ENCODE measurements at places on chromosomes 6 and 20.

DNA sequence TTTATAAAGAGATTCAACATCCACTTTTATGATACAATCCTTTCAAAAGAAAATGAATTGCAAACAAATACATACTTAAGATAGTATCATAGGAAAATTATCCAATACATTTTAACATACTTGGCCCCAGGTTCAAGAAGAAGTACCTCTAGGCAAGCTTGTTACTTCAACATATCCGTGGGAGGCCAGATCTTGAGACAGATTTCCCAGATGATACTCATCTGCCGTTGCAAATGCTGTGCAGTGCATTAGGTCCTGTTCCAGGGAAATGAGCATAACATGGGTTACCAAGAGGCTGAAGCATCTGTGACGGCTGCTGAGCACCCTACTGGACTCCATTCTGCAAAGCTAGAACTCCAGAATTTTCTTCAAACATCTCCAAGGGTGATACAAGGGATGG is 15.6 kb downstream of the RMND1 start:
- no peak for DNase-seq

DNA sequence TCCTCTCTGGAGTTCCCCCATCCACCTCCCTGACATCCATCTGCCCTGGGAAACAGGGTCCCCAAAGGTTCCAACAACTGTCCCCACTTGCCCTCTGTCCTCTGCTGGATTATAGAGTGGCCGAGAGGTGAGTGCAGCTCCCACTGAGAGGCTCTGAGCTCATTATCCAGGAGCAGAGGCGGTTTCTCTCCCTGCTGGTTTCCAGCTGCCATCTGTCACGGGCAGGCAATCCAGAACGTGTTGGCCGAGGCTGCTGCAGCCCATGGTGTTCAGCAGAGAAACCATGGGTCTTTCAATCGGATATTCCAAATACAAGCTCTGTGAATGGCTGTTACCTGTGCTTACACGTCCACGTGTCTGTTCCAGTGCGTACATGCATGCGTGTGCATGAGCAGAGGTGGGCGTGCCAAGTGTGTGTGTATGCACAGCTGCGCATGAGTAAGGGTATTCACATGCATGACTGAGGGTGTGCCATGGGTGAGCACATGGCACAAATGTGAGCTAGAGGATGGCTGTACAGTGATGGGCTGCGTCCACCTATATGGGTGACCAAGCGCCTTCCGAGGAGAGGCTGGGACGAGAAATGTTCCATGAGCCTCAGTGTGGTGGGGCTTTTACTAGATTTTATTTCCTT is 183.7 kb upstream of the PMEPA1 start:
- no peak for DNase-seq

GRCh38 chr6:43695215-43695966 is 7.8 kb upstream of the MRPS18A start:
- DNase-seq, result no peak

- no peak for DNase-seq
These were observed 48.3 kb downstream of the RREB1 start for GRCh38 chr6:7155871-7156579.

DNA sequence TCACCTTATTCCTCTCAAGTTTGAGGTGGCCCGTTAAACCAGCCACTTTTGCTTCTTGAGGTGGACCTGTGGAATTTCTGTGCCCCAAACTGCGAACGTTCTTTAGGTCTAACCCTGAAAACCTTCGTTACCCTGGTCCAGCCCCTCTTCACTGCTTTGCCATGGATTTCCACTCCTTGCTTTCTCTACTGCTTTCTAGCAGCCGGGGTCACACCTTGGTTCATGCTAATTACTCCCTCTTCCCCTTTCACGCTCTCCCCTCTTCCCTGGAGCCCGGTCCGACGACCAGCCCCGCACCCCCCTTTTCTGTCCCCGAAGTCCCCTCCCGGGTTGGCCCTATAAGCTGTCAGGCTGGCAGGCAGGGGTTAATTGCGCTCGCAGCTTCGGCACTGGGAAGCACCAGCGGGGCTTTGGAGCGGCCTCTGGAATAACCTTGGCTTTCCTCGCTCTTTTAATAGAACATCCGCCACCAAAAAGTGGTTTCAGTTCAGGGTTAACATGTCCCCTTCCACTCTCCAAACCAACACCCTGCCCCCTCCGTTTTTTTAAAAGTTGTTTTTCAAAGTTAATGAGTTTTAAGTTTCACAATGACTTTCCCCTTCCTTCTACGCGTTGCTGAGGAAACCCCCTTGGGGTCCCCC is 1.4 kb upstream of the HIVEP1 start:
- no peak for DNase-seq

GRCh38 chr6:30781743-30782424 is 37.5 kb upstream of the IER3 start:
- DNase-seq, result peak; percentile 99

GRCh38 chr6:11814106-11814505 is 35.5 kb upstream of the ADTRP start:
- DNase-seq, result no peak

DNA sequence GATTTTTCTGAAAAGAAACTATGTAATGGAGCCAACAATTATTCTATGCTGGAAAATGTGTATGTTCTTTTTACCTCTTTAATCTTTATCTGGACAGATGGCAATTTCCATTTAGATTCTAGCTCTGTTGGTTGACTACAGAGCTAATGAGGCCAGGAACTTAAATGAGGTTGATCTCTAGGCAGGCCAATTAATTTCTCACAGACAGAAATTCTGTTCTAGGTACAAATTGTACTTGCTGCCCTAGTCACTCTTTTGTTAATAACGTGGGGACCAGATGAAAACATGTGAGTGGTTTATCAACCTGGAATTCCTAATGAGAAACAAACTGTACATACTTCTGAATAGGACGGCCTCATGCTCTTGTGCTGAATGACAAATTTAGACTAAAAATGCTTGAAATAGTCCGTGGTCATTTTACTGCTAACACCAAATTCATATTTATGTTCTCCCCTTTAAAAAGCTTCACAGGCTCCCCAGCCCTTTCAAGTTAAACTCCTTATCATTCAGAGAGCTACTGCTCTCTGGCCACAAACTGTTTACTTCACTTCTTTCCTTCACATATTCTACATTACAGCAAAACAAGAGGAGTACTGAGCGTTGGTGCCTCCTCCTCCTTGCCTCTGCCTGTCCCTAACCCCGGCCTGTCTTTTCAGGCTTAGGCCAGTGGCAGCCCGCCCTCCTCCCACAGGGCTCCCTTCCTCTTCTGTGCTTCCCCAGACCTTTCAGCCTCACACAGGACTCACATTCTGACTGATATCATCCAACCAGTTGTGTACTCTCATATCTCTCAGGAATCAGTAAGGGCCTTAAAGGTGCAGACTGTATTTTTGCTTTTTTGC is 41.4 kb downstream of the DTNBP1 start:
- no peak for DNase-seq

DNA sequence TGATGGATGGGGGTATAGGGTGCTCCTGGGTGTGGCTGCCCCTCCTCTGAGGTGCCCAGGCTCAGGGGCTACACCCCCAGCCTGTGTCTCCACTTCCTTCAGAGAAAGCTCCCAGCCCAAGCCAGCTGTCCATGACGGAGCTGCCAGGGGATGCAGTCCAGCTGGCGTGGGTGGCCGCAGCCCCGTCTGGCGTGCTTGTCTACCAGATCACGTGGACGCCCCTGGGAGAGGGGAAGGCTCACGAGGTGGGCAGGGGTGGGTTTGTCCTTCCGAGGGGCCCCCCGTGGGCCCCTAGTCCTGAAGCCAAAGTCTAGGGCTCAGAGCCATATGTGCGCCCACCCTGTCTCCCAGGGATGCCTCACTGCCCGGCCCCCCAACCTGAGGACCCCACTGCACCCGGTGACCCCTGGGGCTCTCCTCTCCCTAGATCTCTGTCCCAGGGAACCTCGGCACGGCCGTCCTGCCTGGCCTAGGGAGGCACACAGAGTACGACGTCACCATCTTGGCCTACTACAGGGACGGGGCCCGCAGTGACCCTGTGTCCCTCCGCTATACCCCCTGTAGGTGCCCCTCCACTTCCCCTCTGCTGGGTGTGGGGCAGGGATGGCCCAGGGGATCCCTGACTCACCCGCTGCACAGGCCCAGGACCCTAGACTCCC is 19.8 kb downstream of the COL20A1 start:
- DNase-seq, result no peak
